ENCODE measurements at places on chromosomes 13 and 19.

- DNase-seq = no peak
These were observed 192.9 kb downstream of the KLF5 start for GRCh38 chr13:73251626-73252265.

GRCh38 chr13:29109987-29110386 is 289.8 kb downstream of the MTUS2 start:
- DNase-seq = no peak

GRCh38 chr19:2330255-2330631 is 1.8 kb downstream of the SPPL2B start:
- no peak for DNase-seq

- DNase-seq = no peak
These were observed 20.6 kb upstream of the PLPP2 start for GRCh38 chr19:311813-312261.

- no peak for DNase-seq
These were observed 9.0 kb downstream of the RNASEH2B start for GRCh38 chr13:50918567-50918966.

DNA sequence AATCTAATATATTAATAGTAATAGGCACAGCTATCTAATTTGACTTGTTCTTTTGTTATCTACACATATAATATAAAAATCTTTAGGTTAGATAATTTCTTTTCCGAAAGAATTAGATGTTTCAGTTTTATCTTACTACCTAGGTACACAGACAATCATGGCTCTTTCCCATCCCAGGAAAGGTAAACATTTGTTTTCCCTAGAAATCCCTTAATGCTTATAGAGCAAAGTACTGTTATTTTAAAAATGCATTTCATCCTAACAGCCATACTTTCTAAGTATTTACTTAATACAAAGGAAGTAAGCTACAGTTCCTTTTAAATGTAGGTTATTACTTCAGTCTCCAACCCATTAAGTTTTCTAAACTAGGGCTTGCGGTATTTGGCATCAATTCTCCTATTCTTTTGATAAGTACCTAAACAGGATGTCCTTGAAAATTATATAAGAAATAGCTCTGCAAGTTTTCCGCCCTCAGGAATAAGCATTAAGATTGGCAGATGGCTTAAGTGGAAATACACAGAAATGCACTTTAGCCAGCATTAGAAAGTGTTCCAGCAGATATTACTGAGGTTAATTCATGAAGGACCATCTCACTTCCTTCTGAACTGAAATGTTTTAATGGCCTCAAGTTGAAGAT is 616.2 kb upstream of the SPRY2 start:
- no peak for DNase-seq

- DNase-seq = no peak
These were observed 12.8 kb downstream of the F2RL3 start for GRCh38 chr19:16901491-16902175.

DNA sequence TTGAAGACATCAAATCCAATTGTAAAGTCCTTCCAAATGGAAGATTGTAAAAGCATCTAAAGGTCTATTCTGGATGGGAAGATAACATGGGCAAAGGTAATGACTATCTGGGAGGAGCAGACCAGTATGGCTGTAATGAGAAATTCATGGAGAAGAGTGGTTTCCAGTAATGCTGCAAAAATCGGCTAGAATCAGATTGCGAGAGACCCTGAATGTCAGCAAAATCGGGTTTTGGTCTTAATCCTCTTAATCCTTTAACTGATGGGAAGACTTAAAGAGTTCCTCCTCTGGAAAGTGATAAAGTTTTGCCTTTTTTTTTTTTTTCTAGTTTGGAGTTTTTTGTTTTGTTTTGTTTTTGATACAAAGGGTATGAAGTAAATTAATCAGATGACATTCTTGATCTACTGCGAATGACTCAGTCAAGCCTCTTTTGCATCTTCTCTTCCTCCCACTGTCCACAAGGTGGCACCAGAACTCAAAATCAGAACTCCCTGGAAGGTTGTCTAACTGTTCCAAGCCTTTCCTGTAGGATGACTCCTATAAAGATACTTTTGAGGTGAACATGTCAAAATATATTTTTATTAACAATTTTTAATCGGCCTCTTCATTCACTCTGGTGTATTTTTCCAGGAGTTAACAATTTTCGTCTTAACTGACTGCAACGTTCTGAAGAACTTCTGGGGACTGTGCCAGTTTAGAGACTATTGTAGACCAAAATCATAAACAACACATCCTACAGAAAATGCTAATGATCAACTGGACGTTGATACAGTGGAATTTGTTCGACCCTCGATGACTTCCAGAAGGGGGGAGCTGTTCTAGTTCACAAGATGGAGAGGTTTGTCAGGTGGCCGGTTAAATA is 213.3 kb upstream of the MIR17HG start:
- DNase-seq = no peak

GRCh38 chr19:45419396-45419795 is 4.3 kb downstream of the ERCC1 start:
- no peak for DNase-seq

DNA sequence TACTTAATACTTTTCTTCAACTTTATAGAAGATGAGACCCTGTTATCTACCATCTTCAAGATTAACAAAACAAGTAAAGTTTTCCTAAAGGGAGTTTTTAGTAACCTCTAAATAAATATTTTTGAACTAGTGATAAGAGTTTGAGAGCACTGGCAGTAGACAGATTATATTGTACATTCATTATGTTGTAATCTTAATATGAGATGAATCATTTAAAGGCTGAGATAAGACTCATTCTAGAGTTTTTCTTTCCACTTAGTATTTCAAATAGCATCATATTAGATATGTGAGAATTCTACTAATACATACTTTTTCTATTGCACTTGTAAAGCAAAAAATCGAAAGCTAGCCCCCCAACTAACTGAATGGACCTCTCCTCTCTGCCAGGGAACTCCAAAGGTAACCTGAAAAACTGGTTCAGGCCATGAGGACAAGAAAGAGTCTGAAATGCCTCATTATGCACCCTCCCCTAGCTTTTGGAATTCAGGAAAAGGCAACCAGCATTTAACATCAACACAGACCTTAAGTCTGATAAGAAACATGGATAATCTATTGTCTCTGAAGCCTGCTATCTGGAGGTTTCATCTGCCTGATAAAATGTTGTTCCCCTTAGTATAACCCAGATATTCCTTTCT is 875.4 kb upstream of the SLC10A2 start:
- no peak for DNase-seq

- DNase-seq = no peak
These were observed 111.5 kb downstream of the DNAJC15 start for GRCh38 chr13:43134868-43135267.

- no peak for DNase-seq
These were observed 47.7 kb upstream of the UQCRFS1 start for GRCh38 chr19:29260477-29261317.

- DNase-seq = no peak
These were observed 64.9 kb upstream of the HTR2A start for GRCh38 chr13:46961719-46962118.

GRCh38 chr13:111171629-111172028 is 56.5 kb downstream of the ARHGEF7 start:
- no peak for DNase-seq

GRCh38 chr19:7000333-7000732 is 20.9 kb downstream of the MBD3L2B start:
- DNase-seq = no peak

DNA sequence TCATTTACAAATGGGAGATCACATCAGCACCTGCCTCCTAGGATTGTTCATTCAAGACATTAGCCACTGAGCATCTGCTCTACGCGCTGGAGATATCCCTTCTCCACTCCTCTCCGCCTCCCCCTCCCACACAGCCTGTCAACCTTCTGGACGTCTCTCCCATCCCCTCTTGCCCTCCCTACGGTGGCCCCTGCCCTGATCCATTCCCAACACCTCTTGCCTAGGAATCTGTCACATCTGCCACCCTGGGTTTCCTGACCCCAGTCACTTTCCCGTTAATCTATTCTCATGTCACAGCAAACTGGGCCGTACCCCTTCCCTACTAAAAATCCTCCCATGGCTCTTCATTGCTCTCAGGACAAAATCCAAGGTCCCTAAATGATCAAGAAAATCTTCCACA is 10.3 kb downstream of the DYRK1B start:
- DNase-seq = no peak

GRCh38 chr13:81582381-81582780 is 1241.5 kb upstream of the SPRY2 start:
- no peak for DNase-seq

DNA sequence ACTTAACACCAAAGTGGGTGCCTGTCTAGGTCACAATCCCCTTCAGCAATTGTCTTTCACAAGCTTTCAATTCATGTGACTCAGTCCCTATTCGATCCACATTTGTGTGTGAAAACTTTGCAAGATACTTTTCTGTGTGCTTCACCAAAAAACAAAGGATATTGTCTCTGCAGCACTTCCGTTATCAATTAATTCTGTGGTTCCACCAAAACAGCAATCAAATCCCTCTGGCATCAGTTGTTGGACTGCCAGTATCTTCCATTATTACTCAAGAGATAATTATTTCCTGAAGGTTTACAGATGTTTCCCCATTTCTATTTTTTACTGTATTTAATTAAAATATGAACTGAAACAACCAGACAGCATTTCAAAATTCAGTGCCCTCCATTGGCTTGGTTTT is 481.4 kb downstream of the SUCLA2 start:
- no peak for DNase-seq

GRCh38 chr13:29081036-29081435 is 260.9 kb downstream of the MTUS2 start:
- no peak for DNase-seq

GRCh38 chr19:791567-792305 is 5.5 kb upstream of the PTBP1 start:
- DNase-seq = no peak

DNA sequence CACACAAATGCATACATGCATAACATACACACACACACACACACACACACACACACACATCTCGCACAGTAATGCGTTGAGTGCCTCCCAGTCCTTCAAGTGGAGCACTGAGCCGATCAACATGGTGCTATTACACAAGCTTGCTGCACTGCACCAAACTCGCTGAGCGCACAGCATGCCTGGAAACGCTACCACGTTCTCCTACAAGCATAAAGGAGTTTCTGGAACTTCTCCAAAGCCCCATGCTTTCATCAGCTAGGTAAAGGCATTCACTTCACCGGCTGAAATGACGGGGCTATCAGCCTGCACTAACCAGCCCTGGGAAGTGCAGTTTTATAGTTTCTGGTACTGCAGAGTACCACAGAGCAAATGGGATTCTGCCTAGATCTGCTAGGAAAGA is 92.7 kb downstream of the FGF14 start:
- DNase-seq = no peak

DNA sequence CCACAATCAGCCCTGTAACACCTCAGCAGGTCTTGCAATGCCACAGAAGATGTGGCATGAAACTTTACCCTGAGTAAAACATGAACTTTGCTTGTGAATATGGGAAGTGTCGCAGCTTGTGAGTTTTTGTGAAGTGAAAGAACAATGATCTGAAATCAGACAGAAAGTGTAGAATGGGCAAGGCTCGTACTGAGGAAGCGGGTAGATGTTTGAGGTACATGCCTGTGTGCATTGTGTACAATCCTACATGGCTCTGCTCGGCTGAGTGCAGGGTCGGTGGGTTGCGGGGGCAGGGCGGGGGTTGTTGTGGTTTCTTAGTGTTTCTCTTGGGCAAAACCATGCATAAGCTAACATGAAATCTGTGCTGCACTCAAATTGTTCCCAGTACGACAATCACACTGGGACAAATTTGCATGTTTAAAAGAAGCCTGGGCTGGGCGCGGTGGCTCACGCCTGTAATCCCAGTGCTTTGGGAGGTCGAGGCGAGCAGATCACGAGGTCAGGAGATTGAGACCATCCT is 1.1 kb downstream of the NLRP13 start:
- no peak for DNase-seq

- DNase-seq = no peak
These were observed 38.0 kb downstream of the ADGRE1 start for GRCh38 chr19:6925386-6925785.

- DNase-seq = no peak
These were observed 60.7 kb upstream of the GPR183 start for GRCh38 chr13:99367663-99368448.

GRCh38 chr19:32916969-32917615 is 47.5 kb upstream of the SLC7A9 start:
- DNase-seq = no peak

GRCh38 chr19:1017115-1017905 is 3.6 kb downstream of the TMEM259 start:
- no peak for DNase-seq

- no peak for DNase-seq
These were observed 4.5 kb downstream of the MCF2L start for GRCh38 chr13:112973577-112973951.
